Central memory CD8-positive, alpha-beta T cell (primary cell): ENCODE measurements at places on chromosomes 7 and 10.

GRCh38 chr7:506391-506831 is 13.2 kb downstream of the PDGFA start:
- H3K36me3 ChIP-seq, result no peaks in the 10 kb centered on the region
- no peak for DNase-seq
- no peak overlapping the region for H3K4me3 ChIP-seq
- no peak overlapping the region for H3K27ac ChIP-seq
- H3K4me1 ChIP-seq, result no peaks in the 10 kb centered on the region

DNA sequence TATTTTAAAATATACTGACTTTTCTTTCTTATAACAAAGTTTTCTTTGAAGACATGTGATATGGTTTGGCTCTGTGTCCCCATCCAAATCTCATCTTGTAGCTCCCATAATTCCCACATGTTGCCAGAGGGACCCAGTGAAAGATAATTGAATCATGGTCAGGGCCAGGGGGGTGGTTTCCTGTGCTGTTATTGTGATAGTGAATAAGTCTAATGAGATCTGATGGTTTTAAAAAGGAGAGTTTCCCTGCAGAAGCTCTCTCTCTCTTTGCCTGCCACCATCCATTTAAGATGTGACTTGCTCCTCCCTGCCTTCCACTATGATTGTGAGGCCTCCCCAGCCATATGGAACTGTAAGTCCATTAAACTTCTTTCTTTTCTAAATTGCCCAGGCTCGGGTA is 768.1 kb downstream of the NRG3 start:
- H3K27ac ChIP-seq, result no peak overlapping the region
- no peaks in the 10 kb centered on the region for H3K4me1 ChIP-seq
- no peak for DNase-seq
- H3K4me3 ChIP-seq, result no peak overlapping the region
- H3K36me3 ChIP-seq, result no peaks in the 10 kb centered on the region

GRCh38 chr7:124992851-124993562 is 63.4 kb upstream of the POT1 start:
- DNase-seq, result no peak
- no peaks in the 10 kb centered on the region for H3K4me1 ChIP-seq
- no peak overlapping the region for H3K4me3 ChIP-seq
- no peak overlapping the region for H3K27ac ChIP-seq
- H3K27me3 ChIP-seq, result no peaks in the 10 kb centered on the region

DNA sequence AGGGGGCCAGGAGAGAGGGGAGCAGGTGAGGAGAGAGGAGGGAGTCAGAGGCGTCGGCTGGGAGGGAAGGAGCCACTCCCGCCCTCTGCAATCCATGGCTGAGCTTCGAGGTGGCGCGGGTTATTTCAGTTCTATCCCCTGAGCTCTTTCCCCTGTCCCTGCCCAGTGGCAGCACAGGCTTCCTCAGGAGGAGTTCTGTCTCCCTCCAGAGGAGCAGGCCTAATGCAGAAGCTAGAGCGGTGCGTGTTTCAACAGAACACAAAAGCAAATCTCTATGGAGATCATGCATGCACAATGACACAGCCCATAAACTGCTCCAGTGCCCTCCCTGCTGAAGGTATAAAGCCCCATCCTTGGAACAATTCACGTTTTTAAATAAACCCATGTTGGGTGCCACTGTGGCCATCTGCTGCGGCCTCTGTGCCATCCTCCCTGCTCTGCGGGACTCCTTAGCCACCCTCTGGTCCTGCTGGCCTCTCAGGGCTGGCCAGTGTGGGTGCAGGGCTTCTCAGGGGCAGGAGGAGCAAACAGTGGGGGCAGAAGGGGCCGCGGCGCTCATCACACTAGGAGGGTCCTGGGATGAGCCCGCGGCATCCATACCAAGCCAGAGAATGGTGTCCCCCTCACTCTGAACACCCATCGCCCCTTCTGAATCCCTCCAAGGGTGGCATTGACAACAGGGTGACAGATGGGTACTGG is 192.6 kb upstream of the LYZL2 start:
- DNase-seq, result no peak
- no peaks in the 10 kb centered on the region for H3K36me3 ChIP-seq
- no peak overlapping the region for H3K4me3 ChIP-seq
- no peaks in the 10 kb centered on the region for H3K4me1 ChIP-seq
- H3K27me3 ChIP-seq, result peaks cover 17% of the 10 kb centered on the region

DNA sequence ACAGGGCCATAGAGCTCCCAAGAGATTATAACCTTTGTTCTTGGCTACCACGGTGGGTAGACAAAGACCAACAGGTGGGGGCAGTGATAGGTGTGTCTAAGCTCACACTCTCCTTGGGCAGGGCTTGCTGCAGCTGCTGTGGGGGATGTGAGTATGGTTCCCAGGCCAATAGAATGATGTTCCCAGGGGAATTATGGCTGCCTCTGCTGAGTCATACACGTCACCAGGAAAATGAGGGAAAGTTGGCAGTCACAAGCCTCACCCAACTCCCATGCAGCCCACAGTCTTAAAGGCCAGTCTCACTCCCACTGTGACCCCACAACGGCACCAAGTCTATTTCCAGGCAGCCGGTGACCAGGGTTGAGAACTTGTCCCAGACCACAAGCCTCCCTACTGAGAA is 453.4 kb upstream of the PODXL start:
- DNase-seq, result no peak
- no peak overlapping the region for H3K4me3 ChIP-seq
- H3K4me1 ChIP-seq, result no peaks in the 10 kb centered on the region
- H3K27me3 ChIP-seq, result peaks cover 16% of the 10 kb centered on the region
- H3K27ac ChIP-seq, result no peak overlapping the region
- no peaks in the 10 kb centered on the region for H3K36me3 ChIP-seq

- peak overlapping the region; percentile 97 for H3K27ac ChIP-seq
- peak overlapping the region; percentile 92 for H3K4me3 ChIP-seq
- peaks cover 6% of the 10 kb centered on the region for H3K27me3 ChIP-seq
- H3K36me3 ChIP-seq, result peaks cover 63% of the 10 kb centered on the region
- DNase-seq, result no peak
These were observed 3.5 kb downstream of the STK17A start for GRCh38 chr7:43586251-43586900.

DNA sequence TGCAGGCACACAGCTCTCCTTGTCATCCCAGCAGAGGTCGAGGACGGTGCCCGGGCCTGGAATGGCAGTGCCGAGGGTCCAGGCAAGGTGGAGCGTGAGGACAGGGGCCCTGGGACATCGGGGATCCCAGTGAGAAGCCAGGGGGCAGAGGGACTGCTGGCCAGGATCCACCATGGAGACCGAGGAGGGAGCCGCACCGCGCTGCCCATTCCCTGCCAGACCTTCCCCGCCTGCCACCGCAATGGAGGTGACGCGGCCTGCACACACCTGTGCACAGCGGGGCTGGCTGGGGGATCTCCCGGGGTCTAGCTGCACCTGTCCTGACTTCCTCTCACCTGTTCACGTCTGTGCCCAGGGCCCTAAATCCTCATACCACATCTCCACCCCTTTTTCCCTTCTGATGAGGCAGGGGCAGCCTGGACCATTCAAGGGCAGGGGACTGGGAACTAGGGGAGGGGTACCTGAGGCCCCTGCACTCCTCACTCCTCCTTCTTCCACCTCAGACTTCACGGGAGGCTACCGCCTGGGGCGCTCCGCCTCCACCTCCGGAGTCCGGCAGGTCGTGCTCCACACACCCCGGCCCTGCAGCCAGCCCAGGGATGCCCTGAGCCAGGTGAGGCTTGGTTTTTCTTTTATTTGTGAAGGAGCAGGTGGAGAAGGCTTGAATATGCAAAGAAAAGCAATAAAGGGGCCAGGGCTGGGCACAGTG is 6.9 kb downstream of the NYAP1 start:
- H3K4me1 ChIP-seq, result peaks cover 11% of the 10 kb centered on the region
- no peak for DNase-seq
- peaks cover 6% of the 10 kb centered on the region for H3K36me3 ChIP-seq
- H3K4me3 ChIP-seq, result no peak overlapping the region

- peak overlapping the region; percentile 87 for H3K4me3 ChIP-seq
- H3K36me3 ChIP-seq, result peaks cover 11% of the 10 kb centered on the region
- H3K27ac ChIP-seq, result peak overlapping the region; percentile 88
- no peaks in the 10 kb centered on the region for H3K27me3 ChIP-seq
- H3K4me1 ChIP-seq, result peaks cover 15% of the 10 kb centered on the region
These were observed 936 bp upstream of the REPIN1 start for GRCh38 chr7:150367677-150368095.

- no peak for DNase-seq
- H3K36me3 ChIP-seq, result no peaks in the 10 kb centered on the region
- H3K27ac ChIP-seq, result no peak overlapping the region
- no peak overlapping the region for H3K4me3 ChIP-seq
These were observed 489.8 kb downstream of the NEBL start for GRCh38 chr10:20407357-20407756.

DNA sequence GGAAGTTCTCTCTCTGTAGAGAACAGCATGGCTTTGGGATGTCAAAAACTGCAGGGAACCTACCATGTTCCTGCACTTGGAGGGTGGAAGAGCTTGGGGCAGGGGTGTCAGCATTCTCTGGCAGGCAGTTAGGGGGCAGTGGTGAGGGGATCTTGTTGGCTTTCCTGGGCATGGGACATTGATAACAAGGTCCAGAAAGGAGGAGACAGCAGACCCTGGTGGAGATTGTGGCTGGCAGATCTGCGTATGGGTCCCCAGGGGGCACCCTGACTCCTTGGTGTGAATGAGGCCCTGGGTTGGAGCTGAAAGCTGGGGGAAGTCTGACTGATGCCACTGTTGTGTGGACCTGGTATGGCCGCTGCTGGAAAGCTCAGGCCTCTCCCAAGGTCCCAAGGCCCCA is 22.9 kb upstream of the CAMK2B start:
- peaks cover 64% of the 10 kb centered on the region for H3K27me3 ChIP-seq
- H3K36me3 ChIP-seq, result no peaks in the 10 kb centered on the region
- H3K27ac ChIP-seq, result no peak overlapping the region

DNA sequence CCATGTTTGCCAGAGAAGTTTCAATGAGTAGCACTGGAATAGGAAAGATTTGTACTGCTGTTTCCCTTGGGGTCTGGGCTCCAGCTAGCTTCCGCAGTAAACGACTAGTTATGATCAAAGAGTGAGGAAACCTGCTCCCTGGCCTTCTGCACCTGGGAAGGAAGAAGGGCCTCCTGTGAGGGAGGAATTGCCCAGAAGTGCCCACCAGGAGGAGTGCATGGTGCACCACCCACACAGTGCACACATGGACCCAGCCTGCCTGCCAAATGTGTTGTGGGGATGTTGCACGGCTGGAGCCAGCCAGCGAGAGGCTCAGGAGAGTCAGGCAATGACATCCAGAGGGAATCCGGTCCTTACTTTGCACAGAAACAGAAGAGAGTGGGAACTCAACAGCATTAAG is 27.0 kb upstream of the FAM107B start:
- H3K27ac ChIP-seq, result no peak overlapping the region
- no peak for DNase-seq
- no peaks in the 10 kb centered on the region for H3K4me1 ChIP-seq

GRCh38 chr10:54961040-54961439 is 160.0 kb upstream of the PCDH15 start:
- no peaks in the 10 kb centered on the region for H3K27me3 ChIP-seq
- no peak overlapping the region for H3K4me3 ChIP-seq
- H3K4me1 ChIP-seq, result no peaks in the 10 kb centered on the region
- H3K36me3 ChIP-seq, result no peaks in the 10 kb centered on the region

DNA sequence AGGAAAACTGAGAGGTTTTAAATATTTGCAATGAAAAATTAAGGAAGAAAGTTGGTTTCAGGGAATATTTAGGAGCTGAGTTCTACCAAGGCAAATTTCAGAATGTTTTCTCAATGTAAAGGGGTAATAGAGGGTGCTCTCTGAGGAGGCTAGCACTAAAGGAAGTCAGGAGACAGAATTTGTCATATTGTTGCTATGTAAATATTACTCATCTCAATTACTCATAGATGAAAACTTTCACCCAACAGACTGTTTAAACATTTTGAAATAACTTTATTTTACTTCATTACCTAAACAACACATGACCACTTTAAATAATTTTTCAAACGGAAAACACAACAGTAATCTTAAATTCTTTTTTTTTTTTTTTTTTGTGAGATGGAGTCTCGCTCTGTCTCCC is 274.8 kb upstream of the NRG3 start:
- no peak overlapping the region for H3K4me3 ChIP-seq
- H3K36me3 ChIP-seq, result peaks cover 4% of the 10 kb centered on the region
- no peaks in the 10 kb centered on the region for H3K4me1 ChIP-seq
